ENCODE measurements at places on chromosomes 12 and 14.

DNA sequence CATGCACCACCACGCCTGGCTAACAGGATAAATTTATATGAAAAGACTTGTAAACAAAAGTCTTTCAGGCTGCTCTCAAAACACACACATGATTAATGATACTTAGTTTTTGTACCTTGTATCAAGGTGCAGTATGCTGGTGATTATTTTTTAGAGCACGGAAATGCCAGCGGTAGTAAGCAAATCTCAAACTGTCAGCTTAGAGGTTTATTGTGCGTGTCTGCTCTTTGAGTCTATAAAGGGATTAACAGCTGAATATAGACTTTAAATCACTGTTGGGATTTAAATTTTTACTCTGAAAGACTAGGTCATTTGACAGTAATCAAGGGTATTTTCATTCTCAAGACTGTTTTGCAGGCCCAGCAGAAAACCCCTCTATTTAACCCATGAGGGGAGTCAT, 50.5 kb downstream of the PLEKHA5 start:
- no peak for DNase-seq

DNA sequence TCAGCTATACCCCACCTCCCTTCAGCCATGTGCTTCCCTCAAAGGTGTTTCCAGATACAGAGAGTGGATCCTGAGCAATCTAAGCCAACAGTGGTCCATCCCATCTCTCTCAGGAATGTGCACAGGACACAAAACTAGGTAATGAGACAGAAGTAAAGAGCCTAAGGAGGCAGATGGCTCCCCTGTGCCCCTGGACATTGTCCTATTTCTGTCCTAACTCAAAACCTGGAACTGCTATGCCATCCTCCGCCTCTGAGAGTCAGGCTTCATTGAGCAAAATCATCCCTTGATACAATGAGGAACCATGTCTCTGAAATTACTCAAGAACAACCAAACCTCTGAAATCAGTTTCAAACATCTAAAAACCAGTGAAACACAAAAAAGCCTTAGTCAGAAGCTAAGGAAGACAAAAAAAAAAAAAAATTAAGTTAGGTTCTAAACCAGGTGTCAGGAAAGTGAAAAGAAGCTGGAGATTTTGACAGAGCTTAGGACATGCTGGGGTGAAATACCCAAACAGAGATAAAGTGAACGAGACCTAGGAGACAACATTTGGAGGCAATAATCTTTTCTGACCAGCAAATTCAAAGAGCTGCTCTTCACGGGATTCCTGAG, 200.3 kb upstream of the PLEKHG7 start:
- DNase-seq: no peak

DNA sequence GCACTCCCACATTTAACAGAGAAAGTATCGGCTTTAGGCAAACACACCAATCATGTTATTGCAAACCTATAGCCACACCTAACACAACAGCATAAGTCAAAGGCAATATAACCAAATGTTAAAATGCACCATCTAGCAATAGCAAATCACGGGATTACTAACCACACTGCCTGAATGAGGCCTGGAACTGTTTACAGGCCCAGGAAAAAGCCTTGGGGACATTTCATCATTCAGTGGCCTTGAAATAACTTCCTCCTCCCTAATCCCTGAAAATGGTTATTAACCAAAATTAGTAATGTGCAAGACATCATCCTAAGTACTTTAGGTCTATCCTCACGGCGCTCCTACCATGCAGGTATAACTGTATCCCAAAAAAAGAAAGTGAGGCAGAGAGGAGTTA, 2.3 kb downstream of the GALC start:
- no peak for DNase-seq

- DNase-seq: no peak
These were observed 12.4 kb downstream of the KRT7 start for GRCh38 chr12:52245259-52245961.

Data from stimulated activated CD8-positive, alpha-beta memory T cell treated with anti-CD3 and anti-CD28 coated beads, Interleukin-4, amount 100 ng/mL, for 1 hour (primary cell).